ENCODE measurements at places on chromosomes 4 and X. TPM values are rescaled to one million over a fixed set of nuclear protein-coding genes. Genes with fewer than 3 reads are reported as not detected.

DNA sequence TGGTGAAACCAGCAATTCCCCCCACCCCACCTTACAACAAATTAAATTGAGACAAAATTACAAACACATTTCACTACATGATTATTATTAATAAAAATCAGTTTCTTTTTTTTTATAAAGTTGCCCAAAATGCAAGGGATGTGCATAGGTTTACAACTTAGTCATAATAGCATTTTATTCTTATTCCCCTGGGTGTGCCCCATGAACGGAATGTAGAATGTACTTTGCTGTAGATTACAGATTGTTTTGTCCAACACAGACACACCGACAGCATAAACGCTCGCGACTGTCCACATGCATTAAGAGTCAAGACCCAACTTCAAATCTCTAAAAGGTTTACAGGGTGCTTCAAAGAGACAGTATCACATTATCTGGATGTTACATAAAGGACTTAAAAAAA is 72.3 kb downstream of the NYX start:
- no peak for DNase-seq

DNA sequence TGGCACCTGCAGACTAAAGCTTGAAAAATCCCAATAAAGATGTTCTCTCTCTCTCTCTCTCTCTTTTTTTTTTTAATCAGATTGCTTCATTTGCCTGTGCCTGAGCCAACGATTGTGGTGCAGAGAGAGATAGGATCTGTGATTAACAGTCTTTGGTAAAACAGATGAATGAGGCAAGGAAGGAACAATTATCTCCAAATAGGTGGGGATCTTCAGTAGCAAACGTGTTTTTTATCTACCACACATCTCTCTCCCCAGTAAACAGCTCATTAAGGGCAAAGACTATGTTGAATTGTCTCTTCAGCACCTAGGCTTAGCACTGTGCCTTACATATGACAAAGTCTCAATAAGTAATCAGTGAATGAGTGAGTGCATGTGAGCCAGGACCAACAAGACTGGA is 96.3 kb downstream of the SMIM20 start:
- DNase-seq: no peak

DNA sequence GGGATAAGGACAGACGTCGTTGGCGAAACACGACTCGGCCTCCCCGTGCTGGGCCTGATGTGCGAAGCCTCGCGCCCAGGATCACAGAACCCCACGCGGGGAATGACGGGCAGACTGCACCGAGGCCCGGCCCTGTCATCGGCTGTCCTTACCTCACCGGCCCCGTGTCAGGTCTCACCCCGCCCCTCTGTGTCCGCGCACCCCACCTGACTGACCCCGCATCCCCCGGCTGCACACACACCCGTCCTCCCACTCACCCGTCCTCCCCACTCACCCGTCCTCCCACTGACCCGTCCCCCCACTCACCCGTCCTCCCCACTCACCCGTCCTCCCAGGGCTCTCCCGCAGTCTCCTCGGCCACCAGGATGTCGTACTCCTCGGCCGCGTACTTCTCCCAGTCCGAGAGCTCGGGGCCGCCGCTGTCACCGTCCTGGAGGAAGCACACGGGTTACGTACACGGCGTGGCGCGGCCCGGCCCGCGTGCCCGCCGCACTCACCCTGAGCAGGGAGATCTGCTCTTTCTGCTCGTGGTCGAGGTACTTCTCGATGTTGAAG is 19.8 kb upstream of the GTPBP6 start:
- DNase-seq: no peak

- DNase-seq: no peak
Measured at GRCh38 chr4:125421547-125421946, 106.8 kb downstream of the FAT4 start.

GRCh38 chrX:44306356-44306755 is 37.1 kb downstream of the EFHC2 start:
- no peak for DNase-seq

- DNase-seq: no peak
Measured at GRCh38 chrX:98490670-98491069, 1607.0 kb downstream of the RPA4 start.

DNA sequence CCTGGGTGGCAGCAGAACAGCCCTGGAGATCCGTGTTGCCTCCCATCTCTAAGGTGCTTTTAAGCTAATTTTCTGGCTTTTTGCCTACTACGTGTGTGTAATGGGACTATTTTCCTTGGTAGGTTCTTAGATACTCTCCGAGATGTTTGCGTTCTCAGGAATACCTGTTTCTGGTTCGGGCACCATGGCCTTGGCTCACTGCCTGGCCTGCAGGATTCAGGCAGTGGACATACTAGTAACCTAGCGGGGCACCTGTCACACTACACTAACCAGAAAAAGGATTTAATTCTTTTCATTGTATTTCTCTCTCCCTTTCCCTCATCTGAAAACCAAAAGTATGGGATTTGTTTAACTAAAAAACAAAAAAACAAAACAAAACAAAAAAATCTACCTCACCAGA is 29.2 kb downstream of the FHIP1A start:
- DNase-seq: no peak

GRCh38 chrX:115174548-115174947 is 14.7 kb upstream of the RBMXL3 start:
- DNase-seq: no peak

SSX4B gene
- polyA plus RNA-seq: not detected

PCDH7 gene
- 21.1 TPM for polyA plus RNA-seq

SH2D1A gene
- 0.31 TPM for polyA plus RNA-seq

ETDA gene
- polyA plus RNA-seq: 0.35 TPM

CT45A10 gene
- polyA plus RNA-seq: not detected

CCNA2 gene
- 40.9 TPM for polyA plus RNA-seq

NR3C2 gene
- polyA plus RNA-seq: 19.1 TPM

RIBC1 gene
- 3.0 TPM for polyA plus RNA-seq

SPARCL1 gene
- polyA plus RNA-seq: 17.9 TPM
